ENCODE measurements at places on chromosomes 2 and 18. TPM values are rescaled to one million over a fixed set of nuclear protein-coding genes. Genes with fewer than 3 reads are reported as not detected.

DNA sequence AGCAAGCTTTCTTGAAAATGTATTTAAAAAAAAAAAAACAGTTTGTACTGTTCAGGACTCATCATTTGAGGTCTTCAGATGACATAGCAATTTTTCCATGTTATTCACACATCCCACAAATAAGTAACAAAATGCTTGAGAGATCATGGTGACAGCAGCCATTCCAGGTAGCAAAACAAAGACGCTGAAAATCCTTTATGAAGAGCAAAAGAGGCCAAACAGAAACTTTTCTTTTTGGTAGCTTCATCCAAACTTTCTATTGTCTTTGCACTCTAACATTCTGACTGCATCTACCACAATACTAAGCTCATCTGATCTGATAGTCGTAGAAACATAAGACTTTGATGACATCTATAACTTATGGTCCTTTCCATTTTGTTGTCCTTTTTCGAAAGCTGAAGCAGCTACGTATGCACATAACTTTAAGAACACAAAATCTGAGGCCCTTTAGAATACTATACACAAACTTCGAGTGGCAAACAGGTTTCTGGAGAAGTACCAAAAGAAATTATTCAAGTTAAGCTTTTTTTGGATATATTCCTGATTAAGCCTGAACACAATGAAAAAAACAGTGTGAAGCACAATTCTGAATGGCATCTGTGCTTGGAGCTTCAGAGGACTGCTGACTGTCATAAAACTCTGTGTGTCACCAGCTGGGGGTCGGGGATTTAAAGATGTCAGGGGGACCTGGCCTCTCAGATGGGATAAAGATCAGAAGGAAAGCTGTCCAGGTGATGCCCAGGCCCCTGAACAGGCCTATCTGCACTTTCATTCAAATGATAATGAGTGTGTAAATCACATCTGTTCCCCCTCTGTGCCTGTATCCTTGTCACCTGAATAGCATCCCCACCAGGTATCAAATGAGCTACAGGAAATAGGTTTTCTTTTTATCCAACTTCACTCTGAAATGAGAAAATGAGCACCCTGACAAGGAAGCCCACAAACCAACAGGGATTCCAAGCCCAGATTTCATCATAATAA is 75.8 kb downstream of the ZEB2 start:
- no peak for DNase-seq

The ARHGEF4 gene
- total RNA-seq, result 7.7 TPM

GRCh38 chr2:136798766-136799165 is 33.4 kb downstream of the THSD7B start:
- peak; percentile 13 for DNase-seq

The LRATD1 gene
- 229 TPM for total RNA-seq

- DNase-seq, result no peak
Observed at GRCh38 chr2:219087848-219088247, 27.1 kb upstream of the IHH start.

The NAT8 gene
- total RNA-seq, result not detected

DNA sequence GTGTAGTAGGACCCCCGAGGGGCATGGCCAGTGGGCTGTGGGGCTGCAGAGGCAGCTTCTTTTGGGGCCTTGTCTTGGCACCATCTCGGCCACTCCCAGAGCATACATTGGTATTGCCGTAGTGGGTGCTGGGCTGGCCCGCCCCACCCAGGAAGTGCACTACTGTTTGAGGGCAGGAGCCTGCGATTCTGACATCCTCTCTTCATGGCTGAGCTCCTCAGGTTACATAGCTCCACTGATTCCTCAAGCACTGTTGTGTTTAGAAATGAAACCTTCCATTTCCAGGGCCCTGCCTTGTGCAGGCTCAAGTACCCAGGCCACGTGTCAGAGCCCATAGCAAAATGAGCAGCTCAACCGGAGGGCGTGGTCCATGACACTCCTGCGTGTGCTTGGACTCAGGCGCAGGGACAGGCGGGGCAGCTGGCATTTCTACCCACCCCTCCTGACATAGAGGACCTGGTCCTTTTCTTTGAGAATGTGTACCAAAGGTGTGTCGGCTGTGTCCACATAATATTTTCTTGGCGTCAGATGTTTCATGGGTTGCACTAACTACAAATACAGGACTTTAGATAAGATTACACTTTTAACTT is 67.9 kb downstream of the DGKD start:
- DNase-seq, result peak; percentile 95

DNA sequence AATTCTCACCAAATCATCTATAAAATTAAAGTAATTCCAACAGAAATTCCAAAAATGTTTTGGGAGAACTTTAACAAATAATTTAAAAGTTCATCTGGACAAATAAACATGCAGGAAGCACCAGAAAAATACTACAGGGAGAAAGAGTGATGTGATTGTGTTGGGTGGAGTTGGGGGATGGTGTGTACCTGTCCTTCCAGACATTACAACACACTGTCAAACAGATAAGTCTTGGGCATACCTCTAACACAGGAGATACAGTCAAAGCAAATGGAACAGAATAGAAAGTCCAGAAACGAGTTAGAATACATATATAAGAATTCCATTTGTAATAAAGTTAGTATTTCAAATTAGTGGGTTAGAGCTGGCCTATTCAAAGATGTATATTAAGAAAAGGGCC is 22.6 kb downstream of the METTL8 start:
- DNase-seq, result no peak

The SAG gene
- total RNA-seq, result not detected

- no peak for DNase-seq
Observed at GRCh38 chr2:53629001-53629400, 138.6 kb upstream of the CHAC2 start.

DNA sequence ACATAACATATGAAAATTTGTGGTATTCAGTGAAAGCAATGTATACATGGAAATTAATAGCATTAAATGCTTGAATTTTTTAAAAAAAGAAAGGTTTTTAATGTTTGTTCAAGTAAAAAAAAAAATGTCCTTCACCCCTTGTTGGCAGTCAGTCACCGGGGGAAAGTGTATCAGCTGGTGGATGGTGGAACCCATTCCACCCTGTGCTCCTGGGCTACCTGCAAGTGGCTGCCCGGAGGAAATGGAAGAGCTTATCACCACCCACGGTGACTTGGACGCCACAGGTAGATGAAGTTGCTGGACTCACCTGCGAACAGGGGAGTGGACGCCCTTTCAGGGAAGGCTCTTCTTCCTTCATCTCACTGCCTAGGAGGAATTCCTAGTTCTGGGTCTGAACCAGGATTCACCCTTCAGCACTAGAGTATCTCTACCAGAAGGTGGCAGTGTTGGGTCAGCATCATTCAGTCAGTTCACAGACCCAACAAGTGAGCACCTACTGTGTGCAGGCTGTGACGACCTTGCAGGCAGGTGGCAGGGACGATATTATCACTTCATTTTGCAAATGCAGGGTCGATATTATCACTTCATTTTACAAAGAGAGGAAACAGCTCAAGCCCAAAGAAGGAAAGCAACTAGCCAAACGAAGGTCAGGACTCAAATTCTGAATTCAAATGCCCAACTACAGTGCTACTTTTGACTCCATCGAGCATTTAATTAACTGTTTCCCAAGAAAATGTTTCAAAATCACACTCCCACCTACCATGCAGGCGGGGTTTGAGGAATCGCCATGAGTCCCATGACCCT is 35.8 kb downstream of the CIB4 start:
- peak; percentile 84 for DNase-seq

The TYMS gene
- total RNA-seq, result 6.7 TPM

DNA sequence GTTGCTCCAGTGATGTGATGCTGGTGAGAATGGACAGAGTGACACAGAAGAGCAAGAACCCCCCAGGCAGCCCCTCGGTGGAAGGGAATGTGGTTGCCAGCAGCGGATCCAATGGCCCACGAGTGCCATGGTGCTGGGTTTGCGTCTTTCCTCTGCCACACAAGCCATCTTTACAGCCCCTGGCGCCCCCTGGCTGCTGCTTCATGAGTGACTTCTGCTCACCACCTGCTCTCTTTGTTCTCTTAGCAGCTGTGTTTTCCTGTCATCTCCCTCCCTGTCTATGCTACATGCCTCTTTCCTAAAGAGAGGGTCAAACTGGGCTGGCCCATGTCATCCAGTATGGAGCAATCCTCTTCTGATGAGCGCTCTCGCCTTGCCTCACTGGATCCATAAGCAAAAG is 300.0 kb upstream of the SMIM21 start:
- no peak for DNase-seq

The LOXHD1 gene
- 0.45 TPM for total RNA-seq

- DNase-seq, result no peak
Observed at GRCh38 chr2:201258666-201259615, 1.4 kb upstream of the CASP8 start.

DNA sequence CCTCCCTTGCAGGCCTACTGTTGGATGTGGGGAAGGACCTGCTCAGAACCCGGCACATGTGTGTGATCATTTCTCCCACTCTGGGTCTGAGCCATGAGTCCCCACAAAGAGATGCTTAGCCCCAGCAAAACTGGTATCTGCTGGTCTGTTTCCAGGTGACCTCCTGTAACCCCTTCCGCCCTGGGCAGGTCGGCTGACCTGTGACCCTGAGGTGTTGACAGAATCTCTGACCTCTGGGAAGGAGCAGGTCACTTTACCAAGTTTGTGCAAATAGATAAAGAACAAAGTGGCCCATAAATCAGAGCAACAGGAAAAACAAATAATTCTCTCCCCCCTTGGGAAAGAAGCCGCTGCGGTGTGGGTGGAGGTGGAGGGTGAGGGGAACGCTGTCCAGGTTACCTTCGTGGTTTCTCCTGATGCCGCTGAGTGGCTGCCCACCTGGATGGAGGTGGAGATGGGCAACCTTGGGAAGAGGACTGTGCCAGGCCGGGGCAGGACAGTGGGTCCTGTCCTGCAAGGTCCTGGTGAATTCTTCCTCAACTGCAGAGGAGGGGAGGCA is 174.0 kb upstream of the MYCN start:
- no peak for DNase-seq

The POMC gene
- 4.6 TPM for total RNA-seq

The EGR4 gene
- total RNA-seq, result not detected

The ECEL1 gene
- not detected for total RNA-seq

- DNase-seq, result peak; percentile 34
Observed at GRCh38 chr2:37809525-37809924, 115.6 kb upstream of the RMDN2 start.

- no peak for DNase-seq
Observed at GRCh38 chr18:40956213-40956612, 998.8 kb upstream of the PIK3C3 start.

Measured in stomach (tissue), 19 donors.